ENCODE measurements at places on chromosomes 2 and 18.

- no peak for DNase-seq
Measured at GRCh38 chr2:230875347-230876315, 10.9 kb downstream of the ITM2C start.

- DNase-seq: no peak
Measured at GRCh38 chr2:233705911-233706506, 6.7 kb upstream of the UGT1A5 start.

DNA sequence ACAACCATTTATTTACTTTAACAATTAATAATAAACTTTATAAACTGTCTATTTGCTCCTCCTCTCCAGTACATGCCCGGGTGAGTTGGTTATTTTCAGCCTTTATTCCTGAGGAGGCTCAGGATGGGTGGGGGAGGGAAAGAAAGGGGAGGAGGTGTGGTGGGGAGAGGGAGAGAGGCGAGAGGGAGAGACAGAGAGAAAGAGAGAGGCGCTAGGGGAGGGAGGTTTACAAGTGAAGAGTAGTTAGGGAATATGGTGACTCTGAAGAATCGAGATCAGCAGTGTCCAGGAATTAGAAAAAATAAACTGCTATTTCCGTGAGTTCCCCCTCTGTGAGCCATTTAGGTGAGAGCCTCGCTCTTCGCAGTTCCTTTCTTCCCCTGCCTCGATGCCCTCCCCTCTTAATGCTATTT, 138.9 kb downstream of the MEIS1 start:
- DNase-seq: no peak

GRCh38 chr2:185274718-185275484, 463.7 kb upstream of the FSIP2 start:
- no peak for DNase-seq

DNA sequence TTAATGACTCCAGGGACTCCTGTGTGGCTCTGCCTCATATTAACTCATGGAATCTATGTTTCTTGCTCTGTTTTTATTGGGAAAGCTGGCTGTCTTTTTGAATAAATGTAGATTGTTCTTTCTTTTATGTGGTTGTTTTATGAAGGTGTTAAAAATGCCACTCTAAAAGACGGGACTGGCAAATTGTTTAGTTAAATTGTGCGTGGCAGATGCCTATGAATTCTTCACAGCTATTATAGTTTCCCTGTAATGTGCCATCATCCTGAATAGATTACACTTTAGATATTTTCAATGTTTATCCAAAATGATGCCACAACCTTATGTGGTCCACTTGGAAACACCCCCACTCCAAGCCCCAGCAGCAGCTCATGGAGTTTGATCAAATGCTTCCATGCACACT, 149.7 kb downstream of the ST6GAL2 start:
- DNase-seq: no peak

GRCh38 chr18:78984941-78985784, 5.5 kb downstream of the SALL3 start:
- no peak for DNase-seq

- no peak for DNase-seq
Measured at GRCh38 chr2:149860276-149860921, 272.8 kb upstream of the MMADHC start.

DNA sequence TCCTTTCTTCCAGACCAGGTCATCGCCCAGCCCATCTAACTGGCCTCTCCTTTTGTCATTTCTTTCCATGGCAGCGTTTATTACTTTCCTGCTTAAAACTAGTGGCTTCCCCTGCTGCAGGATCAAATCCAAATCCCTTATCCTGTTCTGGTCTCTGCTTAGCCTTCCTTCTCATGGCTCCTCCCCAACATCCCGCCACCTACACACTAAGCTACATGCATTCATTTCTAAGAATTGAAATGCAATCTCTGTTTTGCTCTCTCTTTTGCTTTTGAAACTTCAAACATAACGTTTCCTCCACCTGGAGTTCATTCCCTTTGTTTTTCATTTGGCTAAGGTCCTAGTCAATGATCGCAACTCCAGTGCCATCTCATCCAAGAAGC, 18.0 kb upstream of the DPP4 start:
- no peak for DNase-seq

GRCh38 chr2:217223222-217223930, 363.5 kb upstream of the TNP1 start:
- peak; percentile 61 for DNase-seq

DNA sequence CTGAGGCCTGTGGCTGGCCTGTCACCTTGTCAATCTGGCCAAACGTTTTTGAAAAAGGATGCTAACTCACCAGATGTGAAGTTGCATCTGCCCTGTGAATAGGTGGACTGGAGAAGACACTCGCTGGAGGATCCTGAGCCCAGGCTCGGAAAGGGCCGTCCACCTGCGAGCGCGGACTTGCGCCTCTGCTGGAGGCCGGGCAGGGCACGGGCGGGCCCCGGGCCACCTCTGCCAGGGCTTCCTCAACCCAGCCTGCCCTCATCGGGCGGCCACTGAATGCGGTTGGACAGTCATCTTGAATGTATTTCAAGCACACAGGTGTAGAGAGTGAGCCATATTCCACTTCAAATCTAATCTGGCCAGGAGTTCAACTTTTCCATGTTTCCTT, 83.9 kb downstream of the FAM210A start:
- no peak for DNase-seq

DNA sequence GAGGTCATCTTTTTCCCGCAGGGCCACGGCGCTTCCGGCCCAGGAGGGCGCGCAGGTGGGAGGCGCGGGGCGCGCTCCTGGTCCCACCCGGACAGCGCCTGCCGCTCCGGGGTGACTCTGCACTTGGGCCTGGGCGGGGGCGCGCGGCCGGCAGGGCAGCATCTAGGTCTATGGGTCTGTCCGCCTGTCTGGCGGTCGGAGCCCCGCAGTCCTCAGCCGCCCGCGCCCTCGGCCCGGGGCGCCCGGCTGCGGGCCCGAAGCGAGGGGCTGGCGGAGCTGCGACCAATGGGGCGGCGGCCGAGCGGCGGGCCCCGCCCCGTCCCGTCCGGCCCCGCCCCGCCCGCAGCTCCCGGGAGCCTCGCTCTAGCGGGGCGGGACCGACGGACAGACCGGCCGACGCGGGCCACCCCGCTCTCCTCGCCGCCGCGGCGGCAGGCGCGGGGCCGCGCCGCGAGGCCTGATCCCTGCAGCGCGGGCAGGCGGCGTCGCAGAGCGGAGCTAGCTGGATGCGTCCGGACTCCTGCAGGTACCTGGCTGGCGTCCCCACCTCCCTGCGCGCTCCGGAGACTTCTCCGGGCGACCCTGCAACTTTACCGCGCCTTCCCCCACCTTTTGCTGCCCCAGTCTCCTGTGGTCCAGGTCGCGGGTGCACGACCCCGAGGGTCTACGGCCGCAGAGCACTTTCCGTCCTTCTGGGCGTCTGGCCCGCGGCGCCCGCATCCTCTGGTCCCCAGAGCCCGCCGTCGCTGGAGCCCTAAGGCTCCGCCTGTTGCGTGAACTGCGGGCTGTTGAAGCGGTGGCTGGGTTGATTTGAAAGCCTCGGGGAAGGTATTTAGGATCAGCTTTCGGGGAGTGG, at the start of gene KCNS3:
KCNS3 (plus strand) TSS at position 387 of the 856 bp plus-strand sequence. CDS start 52,342 bp downstream, outside the sequence.
- no peak for DNase-seq

DNA sequence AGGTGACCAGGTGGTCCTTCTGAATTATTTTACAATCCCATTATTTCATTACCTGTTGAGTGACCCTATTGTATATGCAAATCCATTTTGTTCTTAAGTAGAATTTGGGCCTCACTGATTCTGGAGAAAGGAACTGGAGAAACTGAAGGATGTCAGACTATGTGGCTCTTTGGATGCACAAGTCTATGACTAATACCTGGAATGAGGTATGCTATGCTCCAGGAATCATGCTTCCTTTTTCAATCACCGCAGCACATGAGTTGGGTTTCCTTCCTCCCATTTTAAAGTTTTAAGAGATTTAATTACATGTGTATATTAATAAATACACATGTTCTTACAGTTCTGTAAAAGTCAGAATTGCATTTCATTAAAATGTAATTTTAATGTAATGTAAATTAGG, 253.9 kb upstream of the VWC2L start:
- DNase-seq: no peak

GRCh38 chr2:56199492-56199891, 15.7 kb downstream of the CCDC85A start:
- DNase-seq: no peak

DNA sequence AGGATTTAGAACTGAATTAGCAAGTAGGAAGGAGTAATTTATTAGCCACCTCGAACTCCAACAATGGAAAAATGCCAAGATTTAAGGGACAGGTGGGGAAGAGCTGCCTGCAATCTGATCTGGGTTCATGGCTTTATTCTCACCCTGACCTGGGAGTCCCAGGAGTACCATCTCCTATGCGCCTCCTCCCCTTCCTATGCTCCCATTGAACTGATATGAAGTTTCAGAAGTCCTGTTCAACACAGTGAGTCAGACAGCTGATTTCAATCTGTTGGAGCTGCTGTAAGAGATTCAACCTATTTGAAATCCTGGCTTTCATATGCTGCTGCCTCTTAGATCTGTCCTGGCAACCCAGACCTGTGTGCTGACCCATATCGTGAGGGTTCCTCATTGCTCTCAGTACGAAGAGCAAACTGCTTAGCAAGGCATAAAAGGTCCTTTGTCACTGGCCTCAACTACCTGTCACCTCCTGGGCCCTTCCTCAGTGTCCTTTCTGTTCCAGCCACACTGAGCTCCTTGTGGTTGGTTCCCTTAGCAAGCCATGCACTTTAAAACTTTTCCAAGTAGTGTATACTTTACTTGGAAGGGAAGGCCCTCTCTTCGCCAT, 15.9 kb upstream of the CD28 start:
- DNase-seq: no peak

DNA sequence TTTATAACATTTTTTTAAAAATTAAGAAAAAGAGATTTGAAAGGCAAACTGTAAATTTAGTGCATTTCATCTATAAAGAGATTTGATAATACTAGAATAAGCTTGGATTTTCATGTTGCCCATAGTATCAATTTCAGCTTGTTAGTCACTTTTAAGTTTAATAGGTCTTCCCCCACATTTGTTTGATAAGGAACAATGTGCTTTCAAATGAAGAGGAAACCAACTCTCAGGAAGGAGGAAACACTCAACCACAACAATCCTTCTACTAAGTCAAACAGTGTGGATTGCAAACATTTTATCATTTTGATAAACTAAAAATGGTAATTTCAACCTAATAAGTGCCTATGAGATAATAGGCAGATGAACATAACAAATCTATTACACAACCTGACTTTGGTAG, 397.1 kb upstream of the CDH20 start:
- no peak for DNase-seq

- no peak for DNase-seq
Measured at GRCh38 chr2:176162911-176163671, 6.0 kb downstream of the HOXD3 start.

- DNase-seq: no peak
Measured at GRCh38 chr2:207683438-207683837, 28.0 kb upstream of the CCNYL1 start.

GRCh38 chr2:23522726-23523372, 137.9 kb downstream of the KLHL29 start:
- DNase-seq: no peak

GRCh38 chr18:48991676-48992075, 40.9 kb upstream of the SMAD7 start:
- no peak for DNase-seq

GRCh38 chr2:25112113-25112512, 56.3 kb downstream of the POMC start:
- DNase-seq: no peak

GRCh38 chr18:45218436-45218835, 396.8 kb upstream of the SLC14A2 start:
- DNase-seq: no peak

DNA sequence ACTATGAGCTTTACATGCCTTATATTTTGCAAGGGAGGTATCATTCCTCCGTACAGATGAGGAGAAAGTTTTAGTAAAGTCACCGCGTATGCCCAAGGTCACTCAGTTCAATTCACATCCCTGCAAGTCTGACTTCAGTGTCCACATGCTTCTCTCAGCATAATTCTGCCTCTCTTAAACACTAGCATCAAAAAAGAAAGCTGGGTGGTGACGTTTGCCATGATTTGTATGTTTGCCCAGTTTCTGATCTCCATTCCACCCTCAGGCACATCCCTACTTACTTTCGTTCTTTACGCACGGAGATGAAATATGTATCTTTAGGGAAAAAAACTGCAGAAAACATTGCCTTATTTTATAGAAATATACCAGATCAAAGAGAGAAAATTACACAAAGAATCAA, 129.2 kb upstream of the PTPRM start:
- DNase-seq: no peak

- DNase-seq: no peak
Measured at GRCh38 chr2:169095621-169096105, 26.3 kb downstream of the DHRS9 start.

GRCh38 chr2:205750797-205751196, 68.5 kb downstream of the NRP2 start:
- DNase-seq: no peak

GRCh38 chr2:106142683-106143082, 51.4 kb downstream of the UXS1 start:
- no peak for DNase-seq

GRCh38 chr2:59462422-59463197, 1090.8 kb downstream of the BCL11A start:
- DNase-seq: no peak

- DNase-seq: no peak
Measured at GRCh38 chr2:222663479-222663878, 7.6 kb upstream of the FARSB start.

DNA sequence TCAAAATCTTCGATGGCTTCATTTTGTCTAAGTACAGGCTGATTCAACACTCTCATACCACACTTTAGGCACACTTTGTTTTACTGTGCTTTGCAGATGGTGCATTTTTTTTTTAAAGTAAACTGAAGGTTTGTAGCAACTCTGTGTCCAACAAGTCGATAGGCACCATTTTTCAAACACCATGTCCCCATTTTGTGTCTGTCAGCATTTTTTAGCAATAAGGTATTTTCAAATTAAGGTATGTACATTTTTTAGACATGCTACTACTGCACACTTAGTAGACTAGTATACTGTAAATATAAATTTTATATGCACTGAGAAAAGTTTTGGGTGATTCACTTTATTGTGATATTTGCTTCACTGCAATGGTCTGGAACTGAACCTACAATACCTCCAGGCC, 44.4 kb downstream of the ORC4 start:
- no peak for DNase-seq

GRCh38 chr2:231722721-231723307, 14.5 kb downstream of the PTMA start:
- no peak for DNase-seq

DNA sequence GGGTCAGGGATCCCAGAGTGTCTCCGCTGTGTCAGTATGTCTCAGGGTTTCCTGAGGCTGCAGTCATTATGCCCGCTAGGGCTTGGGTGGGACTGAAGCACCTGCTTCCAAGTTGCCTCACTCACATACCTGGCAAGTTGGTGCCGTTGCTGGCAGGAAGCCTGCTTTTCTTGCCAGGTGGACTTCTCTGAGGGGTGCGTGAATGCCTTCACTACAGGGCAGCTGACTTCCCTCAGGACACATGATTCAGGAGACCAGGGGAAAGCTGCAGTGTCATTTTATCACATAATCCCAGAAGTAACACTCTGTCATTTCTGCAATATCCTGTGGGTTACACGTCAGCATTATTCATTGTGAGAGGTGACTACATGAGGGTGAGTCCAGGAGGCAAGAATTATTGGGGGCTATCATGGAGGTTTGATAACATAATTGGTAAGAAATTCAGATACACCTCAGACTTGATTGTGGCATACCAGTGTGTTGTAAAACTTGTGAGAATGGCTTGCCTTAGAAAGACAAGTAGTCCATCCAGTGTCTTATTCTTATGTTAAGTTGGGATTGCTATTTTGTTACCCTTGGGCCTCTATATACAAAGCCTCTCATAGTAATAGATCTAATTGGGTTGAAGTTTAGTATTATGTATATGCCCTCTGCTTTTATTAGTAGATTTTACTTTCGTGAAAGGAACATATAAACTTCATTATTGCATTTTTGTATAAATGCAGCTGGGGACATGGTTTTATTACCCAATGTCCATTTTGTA, 44.1 kb downstream of the NEDD4L start:
- peak; percentile 23 for DNase-seq

Measured in SW 1271 (cell line).